ENCODE measurements at places on chromosomes 16 and 17.
A peak's percentile ranks its signal among the peaks of the same experiment; 100 is the strongest.

GRCh38 chr16:58515125-58515870 is at the start of gene SETD6:
SETD6 (plus strand) TSS chr16:58515517; CDS start chr16:58515538, 21 bp downstream.
- DNase-seq, result peak; percentile 89

GRCh38 chr17:12362853-12363455 is 302.7 kb upstream of the MYOCD start:
- DNase-seq, result no peak

DNA sequence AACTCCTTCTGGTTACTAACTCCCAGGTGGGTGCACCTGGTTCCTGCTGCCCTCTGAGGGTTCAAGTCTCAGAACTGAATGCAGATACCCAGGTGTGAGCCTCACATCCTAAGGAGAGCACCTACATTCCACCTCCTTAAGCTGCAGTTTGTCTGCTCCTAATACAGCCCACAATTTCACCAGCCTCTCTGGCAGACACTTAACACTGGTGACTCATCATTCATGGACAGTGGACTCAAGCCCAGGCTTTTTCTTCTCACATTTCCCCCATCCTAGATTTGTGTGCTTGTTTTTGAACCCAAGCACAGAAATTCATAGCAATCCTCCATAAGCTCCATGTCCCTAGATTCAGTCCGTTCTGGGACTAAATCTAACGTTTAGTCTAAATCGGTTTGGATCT is 7.0 kb upstream of the MAF start:
- DNase-seq, result no peak

- DNase-seq, result no peak
These were observed 10.4 kb upstream of the HLF start for GRCh38 chr17:55254375-55254774.

DNA sequence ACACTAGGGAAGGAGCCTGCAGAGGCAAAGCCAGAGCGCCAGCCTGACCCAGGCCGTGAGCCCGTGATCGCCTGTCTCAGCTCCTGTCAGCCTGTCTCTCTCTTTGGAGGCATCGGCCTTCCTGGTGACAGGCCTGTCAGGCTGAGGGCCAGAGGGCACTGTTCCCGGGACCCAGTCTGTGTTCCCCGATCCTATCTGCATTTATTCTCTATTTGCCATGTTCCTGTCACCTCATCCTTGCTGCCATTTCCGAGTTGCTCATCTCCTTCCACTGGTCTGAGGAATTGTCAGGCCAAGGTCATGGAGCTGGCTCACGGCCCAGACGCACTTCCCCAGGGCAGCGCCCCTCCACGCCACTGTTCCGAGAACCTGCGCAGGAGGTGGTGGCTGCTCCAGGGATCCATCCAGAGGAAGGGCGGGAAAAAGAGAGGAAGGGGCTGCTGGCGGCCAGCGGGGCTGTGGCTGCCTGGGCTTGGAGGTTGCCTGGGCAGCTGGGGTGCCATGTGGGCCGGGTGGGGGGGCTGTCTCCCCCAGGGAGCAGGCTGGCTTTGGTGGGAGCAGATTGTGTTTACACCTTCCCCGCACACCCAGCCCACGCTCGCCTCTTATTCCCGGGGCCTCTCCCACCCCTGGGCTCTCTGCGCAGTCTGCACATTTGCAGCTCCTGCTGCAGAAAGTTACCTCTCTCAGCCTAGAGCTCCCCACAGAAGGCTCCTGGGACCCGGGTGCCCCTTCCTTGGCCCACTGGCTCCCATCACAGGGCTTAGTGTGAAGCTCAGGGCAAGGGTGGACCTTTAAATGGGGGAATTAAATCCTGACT is 4.9 kb downstream of the PRCD start:
- no peak for DNase-seq

DNA sequence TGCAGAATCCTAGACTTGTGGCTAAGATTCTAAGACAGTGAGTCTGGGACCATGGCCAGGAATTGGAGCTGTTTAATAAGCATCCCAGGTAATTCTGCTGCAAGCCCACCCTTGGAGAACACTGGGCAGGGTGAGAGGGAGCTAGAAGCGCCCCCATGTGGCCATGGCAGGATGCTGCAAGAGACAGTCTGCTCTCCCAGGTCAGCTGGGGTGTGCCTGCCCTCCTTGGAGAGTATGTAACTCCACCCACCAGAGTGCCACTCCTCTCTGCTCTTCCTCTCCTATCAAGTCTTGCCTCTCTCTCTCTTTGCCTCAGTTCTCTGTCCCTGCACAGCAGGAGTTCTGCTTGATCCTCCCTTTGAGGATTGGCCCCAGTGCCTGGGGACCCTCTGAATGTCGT is 14.9 kb downstream of the RCVRN start:
- peak; percentile 19 for DNase-seq

GRCh38 chr17:76239538-76240274 is 587 bp downstream of the RNF157 start:
- peak; percentile 54 for DNase-seq

DNA sequence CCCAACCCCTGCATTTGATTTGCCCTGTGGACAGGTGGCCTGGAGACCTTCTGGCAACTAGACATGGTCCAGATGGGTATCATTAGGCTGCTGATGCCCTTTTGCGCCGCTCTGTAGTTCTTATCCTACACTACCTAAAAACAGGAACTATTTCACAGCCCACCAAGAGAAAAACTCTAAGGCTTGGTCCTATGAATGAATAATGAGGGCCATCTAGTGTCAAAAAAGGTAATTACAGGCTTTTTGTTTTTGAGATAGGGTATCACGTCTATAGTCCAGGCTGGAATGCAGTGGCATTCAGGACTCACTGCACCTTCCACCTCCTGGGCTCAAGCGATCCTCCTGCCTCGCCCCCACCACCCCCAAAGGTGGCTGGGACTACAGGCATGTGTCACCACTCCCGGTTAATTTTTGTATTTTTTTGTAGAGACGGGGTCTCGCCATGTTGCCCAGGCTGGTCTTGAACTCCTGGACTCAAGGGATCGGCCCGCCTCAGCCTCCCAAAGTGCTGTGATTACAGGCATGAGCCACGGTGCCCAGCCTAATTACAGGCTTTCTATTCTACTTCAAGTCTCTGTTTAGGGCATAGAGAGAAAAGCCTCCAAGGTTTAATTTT is 20.9 kb downstream of the COIL start:
- no peak for DNase-seq

DNA sequence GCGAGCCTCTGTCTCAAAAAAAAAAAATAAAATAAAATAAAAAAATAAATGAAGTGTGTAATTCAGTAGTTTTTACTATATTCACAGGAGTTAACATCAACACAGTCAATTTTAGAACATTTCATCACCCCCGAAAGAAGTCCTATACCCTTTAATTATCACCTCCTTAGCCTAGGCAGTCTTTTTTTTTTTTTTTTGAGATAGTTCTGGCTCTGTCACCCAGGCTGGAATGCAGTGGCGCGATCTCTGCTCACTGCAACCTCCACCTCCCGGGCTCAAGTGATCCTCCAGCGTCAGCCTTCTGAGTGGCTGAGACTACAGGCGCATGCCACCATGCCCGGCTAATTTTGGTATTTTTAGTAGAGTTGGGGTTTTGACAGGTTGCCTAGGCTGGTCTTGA is 150.7 kb downstream of the SNX29 start:
- no peak for DNase-seq

DNA sequence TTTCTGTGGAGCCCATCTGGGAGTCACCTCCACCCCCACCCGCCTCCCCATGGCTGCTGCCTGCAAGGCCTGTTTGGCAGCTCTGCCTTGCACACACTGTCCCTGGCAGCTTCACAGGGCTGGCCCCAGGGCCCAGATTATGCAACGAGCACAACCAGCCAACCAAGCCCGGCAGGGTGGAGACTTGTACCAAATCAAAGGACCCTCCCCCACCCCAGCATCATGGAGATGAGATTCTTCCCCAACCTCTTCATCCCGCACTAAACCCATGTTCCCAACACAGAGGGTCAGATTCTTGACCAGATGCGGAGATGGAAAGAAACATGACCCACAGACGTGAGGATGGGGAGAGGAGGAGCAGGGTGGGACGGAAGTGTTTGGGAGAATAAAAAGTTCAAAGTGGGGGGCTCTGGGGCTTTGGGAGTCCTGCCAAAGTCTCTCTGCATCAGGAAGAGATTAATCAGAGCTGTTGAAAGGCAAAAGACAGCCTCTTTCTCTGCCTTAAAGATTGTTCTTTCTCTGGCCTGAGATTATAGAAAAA is 3.8 kb downstream of the SMARCD2 start:
- no peak for DNase-seq

GRCh38 chr16:16120382-16121184 is 102.7 kb downstream of the ABCC6 start:
- DNase-seq, result no peak

DNA sequence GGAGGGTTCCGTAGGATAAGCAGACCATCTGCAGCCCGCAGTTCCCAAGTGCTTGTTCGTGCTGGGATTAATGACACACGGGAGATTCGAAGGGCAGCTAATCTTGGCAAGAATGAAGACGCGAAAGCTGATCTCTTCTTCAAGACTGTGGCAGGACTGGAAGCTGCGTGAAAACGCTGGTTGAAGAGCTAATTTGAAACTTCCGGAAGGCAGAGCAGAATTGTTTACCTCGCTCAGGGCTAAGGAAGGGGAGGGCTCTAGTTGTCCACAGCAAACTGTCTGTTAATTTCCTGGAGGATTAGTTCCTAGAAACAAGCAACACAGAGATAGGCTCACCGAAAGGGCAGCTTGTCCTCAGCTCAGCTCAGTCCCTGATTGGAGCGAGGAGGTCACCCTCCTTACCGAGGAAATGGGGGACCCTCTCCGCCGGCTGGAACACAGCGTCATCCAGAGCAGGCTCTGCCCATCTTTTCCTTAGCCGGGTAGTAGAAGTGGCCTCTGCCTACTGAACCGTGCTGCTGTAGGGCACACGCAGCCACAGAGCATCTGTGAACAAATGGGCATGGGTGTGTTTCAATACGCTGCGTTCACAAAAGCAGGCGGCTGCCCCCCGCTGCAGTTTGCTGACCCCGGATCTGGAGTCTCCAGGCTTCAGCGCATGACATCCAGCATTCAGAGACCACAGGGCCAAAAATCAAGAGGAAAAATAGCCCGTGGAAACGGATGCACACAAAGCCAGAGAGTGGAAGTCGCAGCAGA is 16.7 kb upstream of the BAIAP2 start:
- DNase-seq, result peak; percentile 49

- DNase-seq, result no peak
These were observed 333.5 kb downstream of the NPIPA8 start for GRCh38 chr16:18003033-18003432.

DNA sequence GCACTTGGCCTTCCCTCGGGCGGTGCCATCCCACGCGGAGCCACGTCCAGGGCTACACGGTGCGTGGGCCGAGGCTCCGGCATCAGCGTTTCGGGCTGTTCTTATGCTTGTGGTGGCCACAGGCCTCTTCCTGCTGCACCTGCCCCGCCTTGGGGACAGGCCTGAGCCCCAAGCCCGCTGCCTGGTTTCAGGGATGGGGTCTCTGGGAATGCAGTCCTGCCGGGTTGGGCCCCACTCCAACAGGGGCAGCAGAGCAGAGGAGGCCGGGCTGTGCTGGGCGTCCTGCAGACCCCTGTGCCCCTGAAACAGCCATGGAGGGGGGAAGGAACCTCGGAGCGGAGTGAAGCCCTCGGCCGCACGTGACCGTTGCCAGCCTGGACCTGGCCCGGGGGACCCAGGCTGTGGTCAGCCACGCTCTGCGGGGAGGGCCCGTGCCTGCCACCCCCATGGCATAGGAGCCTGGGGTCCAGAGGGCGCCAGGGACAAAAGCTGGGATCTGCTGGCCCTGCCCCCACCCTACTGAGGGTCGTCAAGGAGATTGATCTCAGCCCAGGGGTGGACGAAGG is 453 bp upstream of the WFIKKN1 start:
- no peak for DNase-seq

DNA sequence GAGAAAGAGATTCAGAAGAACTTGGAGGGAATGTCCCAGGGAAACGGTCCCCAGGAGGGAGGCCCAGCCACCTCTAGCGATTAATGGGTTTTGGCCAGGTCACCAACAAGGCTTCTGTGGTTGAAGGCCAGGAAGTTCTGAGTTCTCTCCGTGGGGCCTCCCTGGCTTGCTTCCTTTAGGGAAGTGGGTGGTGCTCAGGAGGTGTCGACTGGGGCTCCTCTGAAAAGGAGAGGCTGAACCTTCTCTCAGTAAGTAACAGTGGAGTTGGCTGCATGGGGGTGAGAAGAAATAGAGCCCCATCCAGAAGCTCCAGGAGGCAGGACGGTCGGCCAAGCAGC is 77.1 kb upstream of the GSE1 start:
- DNase-seq, result no peak

- DNase-seq, result no peak
These were observed 17.3 kb downstream of the ABAT start for GRCh38 chr16:8691728-8692127.

DNA sequence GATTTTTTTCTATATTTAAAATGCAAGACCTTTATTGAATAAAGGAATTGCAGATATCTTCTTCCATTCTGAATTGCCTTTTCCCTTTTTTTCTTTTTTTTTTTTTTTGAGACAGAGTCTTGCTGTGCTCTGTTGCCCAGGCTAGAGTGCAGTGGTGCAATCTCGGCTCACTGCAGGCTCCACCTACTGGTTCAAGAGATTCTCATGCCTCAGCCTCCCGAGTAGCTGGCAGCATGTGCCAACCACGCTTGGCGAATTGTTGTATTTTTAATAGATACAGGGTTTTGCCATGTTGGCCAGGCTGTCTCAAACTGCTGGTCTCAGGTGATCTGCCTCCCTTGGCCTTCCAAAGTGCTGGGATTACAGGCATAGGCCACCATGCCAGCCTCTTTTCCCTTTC is 151.5 kb downstream of the CEP112 start:
- no peak for DNase-seq

DNA sequence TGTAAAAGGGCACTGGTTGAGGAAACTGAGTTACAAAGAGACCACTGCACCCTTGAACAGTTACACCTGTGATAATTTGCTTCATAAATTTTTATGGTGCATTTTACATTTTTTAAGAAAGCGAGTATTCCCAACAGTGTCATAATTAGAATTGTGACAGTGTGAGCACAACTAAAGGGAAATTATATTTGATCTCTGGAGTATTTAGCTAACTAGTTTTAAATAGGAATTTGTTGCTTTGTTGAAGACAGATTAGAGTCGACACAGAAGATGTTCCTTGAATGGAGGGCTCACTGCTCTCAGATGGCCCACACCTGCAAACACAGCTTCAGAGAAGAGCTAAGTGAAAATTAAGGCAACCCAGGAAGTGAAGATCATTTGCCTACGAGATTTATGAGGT is 555.0 kb upstream of the GOT2 start:
- no peak for DNase-seq

DNA sequence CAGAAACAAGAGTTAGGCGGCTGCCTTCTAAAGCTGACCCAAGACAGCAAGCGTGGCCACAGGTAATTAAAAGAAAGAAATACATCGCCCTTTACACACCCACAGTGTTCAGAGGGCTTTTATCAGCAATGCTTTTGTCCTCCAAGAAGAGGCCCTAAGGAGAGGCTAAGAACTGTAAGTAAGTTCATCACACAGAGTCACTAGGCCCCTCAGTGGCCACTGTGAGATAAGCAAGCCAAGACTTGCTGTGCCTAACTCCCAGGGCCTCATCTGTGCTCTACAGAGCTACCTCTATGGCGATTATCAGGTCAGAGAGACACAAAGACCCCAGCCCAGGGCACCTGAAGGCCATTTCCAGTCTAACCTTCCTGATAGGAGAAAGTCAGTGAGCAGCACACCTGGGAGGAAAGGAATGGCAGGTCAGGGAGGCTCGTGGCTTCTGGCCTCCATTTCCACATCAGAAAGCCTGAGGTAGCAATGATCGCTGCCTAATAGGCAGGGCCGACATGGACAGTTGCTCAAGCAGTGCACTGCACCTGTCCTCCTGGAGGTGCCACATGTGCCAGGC is 545.2 kb upstream of the CDH11 start:
- DNase-seq, result no peak

- no peak for DNase-seq
These were observed 21.5 kb downstream of the SMTNL2 start for GRCh38 chr17:4605826-4606225.

GRCh38 chr17:13671341-13671740 is 69.6 kb upstream of the HS3ST3A1 start:
- no peak for DNase-seq

All from activated T-cell treated with anti-CD3 and anti-CD28 coated beads, Interleukin-2, amount 50 U/mL, for 48 hours (primary cell).